ENCODE measurements at places on chromosomes 3 and 15.

GRCh38 chr3:15476378-15476777 is 45.1 kb downstream of the COLQ start:
- no peak for DNase-seq

GRCh38 chr15:36887214-36887961 is 213.0 kb downstream of the MEIS2 start:
- no peak for DNase-seq

DNA sequence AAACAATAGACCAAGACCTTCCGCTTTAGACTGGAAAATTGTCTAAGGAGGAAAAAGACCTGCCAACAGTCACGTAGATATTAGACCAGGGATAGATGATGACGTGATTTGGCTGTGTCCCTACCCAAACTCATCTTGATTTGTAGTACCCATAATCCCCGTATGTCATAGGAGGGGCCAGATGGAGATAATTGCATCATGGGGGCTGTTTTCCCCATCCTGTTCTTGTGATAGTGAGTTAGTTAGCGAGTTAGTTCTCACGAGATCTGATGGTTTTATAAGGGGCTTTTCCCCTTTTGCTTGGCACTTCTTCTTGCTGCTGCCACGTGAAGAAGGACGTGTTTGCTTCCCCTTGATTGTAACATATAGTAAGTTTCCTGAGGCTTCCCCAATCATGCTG is 31.7 kb upstream of the SUCLG2 start:
- DNase-seq: no peak

- DNase-seq: peak; percentile 32
These were observed 10.2 kb downstream of the EDEM1 start for GRCh38 chr3:5197470-5198312.

GRCh38 chr3:117550766-117551165 is 841.2 kb downstream of the TUSC7 start:
- DNase-seq: no peak

DNA sequence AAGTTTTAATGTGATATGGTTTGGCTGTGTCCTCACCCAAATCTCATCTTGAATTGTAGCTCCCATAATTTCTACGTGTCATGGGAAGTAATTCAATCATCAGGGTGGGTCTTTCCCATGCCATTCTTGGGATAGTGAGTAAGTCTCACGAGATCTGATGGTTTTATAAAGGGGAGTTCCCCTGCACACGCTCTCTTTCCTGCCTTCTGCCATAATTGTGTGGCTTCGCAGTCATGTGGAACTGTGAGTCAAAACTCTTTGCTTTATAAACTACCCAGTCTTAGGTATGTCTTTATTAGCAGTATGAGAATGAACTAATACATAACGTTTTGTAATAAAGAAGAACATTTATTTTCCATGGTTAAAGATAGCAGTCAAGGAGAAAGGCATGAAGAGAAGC is 39.2 kb upstream of the GOLIM4 start:
- no peak for DNase-seq

DNA sequence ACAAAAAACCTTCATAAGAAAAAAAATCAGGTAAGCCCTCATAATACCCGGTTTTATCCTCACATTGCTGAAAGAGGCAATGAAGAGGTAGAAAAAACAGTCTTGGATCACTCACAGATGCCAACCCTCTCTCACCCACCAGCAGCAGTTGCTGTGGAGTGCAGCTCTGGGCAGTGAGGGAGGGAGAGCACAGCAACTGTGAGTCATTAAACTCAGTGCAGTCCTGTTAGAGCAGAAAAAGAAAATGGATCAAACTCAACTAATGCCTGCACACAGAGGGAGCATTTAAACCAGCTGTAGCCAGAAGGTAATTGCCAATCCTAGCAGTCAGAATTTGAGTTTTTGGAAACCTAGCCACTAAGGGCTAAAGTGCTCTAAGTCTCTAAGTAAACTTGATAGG is 1050.6 kb upstream of the ALCAM start:
- DNase-seq: no peak

- DNase-seq: no peak
These were observed 28.3 kb downstream of the GTF2E1 start for GRCh38 chr3:120770891-120771290.

DNA sequence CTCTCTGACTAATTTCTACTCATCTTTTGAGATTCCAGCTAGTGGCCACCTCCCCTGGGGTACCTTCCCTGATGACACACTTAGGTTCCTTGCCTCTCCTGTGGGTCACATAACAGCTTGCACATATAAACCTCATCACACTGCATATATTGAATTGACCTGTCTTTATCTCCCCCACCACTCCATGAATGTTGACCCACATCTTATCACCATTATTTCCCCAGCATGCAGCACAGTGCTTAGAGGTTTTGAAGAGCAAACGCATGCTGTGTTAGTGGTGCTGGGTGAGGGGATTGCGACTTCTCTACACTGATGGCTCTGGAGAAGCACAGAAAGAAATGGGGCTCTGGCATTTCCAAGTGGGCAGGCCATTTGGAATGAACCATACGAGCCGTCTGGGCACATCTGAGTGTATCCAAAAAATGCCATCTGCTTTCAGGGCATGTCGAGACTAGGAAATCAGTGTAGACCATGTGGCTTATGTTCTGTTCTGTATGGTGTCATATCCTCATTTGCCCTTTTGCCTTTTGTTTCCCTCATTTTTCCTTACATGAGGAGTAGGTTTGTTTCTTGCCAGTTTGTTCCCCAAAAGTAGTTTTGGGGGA is 333.2 kb upstream of the TRIM42 start:
- no peak for DNase-seq

- no peak for DNase-seq
These were observed 18.5 kb downstream of the ABHD6 start for GRCh38 chr3:58256061-58256460.

DNA sequence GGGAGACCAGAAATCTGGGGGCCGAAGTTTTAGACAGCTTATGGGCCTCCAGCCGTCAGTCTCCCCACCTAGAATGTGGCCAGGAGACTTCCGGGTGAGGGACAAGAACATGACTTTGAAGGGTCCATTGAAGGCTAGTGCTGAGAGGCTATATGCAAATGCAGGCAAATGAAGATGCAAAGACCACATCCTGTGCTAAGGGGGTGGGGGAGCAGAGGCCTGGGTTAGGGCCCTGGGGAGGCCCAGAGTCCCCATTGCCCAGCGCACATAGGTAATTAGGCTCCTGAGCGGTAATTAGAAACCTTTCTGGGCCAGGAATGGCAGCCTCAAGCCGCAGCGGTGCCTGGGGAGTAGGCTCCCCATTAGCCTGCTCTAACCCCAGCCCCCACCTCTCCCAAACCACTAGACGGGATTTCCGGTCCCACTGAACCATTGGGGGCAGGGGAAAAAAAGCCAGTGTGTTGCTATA is 6.8 kb downstream of the CSK start:
- no peak for DNase-seq

- no peak for DNase-seq
These were observed 735.1 kb upstream of the LMCD1 start for GRCh38 chr3:7766530-7766929.

GRCh38 chr3:127061641-127062040 is 78.7 kb downstream of the PLXNA1 start:
- no peak for DNase-seq

- DNase-seq: no peak
These were observed 14.9 kb downstream of the CCDC13 start for GRCh38 chr3:42758126-42758525.

DNA sequence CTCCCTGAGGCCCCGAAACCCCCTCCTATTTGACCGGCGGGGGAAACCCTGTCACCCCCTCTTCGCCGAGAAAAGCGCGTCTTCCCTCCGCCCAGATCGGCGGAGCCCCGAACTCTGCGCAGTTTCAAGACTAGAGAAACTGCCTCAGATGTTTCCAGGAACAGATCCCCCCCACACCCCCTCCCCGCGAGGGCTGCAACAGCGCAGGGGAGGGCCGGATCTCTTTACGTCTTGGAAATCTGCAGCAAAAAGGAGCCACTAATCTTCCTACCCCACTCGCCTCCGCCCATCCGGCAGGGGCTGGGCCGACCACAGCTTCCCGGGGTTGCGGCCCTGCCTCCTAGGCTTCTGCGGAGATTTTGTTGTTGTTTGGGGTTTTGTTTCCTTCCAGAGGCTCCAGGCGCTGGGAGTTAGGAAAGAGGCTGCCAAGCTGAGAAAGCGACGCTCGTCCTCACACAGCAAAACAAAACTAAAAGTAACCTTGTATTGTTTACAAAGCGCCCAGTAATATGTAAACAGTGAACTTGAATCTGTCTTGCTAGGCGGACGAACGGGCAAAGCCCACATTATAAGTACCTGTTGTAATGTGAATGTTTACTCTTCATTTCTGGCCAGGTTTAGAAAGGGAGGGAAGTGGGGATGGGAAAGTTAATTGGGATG is 2.2 kb downstream of the FOXB1 start:
- DNase-seq: no peak

- DNase-seq: no peak
These were observed 156.2 kb downstream of the ZMAT3 start for GRCh38 chr3:178915365-178915764.

DNA sequence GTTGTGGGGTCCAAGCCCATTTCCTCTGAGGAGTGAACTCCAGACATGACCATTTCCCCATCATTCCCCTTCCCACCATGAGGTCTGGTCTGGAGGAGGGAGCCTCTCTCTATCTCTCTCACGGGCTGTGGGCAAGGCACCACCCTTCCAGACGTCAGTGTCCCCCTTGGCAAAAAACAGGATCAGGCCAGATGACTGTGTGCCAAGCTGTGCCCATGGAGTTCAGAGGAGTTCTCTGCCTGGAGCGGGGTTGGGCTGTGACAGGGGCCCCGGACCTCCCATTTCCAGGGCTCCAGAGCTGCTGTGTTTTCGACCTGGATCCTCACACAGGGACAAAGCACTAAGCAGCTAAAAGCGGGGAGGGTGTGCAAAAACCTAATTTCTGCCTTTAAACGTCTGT is 124.5 kb downstream of the RAB11A start:
- DNase-seq: no peak

DNA sequence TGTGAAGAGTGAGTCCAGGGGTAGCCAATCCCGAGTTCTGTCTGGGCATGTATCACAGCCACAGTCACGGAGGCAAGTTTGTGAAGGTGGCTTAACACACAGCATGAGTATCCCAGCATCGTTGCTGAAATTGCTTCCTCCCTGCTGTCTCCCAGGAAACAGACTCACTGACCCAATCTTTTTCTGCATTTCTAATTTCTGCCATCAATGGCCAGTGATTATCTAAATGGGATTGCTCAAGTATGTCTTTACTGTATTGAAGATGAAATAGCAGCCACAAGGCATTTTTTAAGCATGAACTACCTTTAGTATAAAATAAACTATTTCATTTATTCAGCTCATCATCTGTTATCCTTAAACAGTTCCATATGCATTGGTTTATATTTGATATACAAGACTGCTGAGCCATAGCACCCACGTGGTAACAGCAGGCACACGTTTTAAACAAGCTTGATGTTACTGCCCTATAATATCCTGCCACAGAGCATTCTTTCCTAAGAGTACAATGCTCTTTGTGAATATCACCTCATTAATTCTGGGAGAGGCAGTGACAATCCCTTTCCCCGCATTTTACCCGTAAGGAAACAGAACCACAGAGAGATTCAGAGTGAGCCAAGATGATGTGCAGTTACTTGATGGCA is 276.6 kb upstream of the THBS1 start:
- peak; percentile 94 for DNase-seq

DNA sequence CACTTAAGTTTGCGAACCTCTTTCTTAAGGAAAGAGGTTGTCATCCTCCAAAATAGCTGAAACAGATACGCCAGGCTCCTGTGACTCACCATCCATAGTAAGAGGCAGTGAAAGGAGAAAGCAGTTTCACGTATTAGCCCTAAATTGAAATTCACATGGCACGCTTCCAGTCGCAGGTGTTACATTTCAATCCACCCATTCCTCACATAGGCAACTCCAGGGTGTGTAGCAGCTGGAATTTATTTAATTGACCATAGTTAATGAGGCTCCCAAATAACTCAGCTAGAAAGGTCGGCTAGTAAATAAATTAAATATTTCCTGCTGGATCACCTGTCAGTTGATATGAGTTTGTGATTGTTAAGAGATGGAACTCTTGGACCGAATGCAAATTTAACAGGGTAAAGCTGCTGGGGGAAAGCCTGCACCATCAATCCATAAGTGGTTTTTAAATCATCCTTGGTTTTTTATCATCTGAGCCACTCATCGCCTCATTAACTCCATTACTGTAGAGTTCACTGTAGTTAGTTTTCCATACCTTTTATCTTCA is 19.6 kb downstream of the NSUN3 start:
- DNase-seq: no peak

DNA sequence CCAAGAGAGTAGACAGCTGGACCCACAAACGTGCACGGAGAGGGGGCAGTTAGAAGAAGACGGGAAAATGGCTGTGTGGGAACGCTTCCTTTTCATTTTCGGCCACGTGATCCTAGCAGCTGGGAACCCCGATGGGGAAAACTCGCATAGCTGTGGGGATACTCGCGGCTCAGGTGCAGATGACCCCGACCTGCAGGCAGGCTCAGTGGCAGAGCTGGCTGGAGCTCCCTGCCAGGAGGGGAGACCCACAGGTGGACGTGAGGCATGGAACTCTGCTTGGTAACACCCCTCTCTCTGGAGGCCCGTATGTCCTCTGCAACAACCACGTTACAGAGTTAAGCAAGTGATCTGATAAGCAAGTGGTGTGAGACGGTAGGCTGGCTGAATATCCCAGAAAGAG is 84.6 kb upstream of the SNRPA1 start:
- DNase-seq: no peak

- no peak for DNase-seq
These were observed 374.3 kb downstream of the MAGI1 start for GRCh38 chr3:65664446-65664845.

DNA sequence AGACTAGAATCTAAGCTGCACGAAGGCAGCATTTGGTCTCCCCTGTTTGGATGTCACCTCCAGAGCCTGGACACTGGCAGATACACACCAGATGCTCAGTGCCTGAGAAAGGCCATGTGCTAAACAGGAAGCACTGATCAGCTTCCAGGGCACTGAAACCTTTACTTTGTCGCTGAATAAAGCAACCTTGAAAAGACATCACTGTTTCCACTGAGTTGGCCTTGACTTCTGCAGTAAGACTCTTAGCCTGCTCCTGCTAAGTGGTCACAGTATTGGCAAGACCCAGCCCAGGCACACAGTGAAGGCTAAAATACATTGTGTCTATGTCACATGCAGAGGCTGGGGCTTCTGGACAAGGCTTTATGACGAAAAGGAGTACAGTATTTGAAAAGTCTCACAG is 104.3 kb upstream of the ICE2 start:
- DNase-seq: no peak

DNA sequence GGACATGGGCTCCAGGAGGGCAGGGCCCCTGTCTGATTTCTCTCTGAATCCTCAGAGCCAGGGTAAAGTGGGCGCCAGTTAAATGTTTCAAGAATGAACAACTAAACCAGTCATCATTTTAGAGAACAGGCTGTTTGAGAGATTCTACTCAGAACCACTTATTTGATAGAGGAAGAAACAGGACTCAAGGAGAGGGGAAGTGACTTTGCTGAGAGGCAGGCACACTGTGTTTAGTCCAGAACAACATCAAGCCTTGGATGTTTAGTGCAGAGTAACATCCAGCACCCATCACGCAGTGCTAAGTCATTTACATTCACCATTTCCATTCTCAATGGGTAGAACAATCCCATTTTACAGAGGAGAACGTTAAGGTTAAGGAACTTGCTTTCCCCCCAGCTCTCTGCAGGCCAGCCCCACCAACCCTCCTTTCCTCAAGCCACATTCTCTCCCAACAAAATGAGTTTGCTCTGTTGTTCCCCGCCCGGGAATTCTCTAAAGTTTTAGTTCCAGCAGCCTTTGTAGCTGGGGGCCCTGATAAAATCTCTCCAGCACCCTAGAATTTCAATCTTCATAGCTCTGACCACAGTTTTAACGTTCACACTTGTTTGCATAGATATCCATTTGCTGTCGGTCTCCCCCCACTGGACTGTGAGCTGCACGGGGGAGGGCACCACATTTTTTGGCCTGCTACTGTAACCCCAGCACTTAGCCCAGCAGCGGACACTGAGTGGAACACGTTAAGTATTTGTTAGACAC is 962 bp downstream of the NMNAT3 start:
- no peak for DNase-seq

Measured in AG09319 (cell line).